Stimulated activated CD4-positive, alpha-beta T cell treated with anti-CD3 and anti-CD28 coated beads, TNF-alpha, amount 100 ng/mL, for 4 hours (primary cell): ENCODE measurements at places on chromosomes 1 and 21.

DNA sequence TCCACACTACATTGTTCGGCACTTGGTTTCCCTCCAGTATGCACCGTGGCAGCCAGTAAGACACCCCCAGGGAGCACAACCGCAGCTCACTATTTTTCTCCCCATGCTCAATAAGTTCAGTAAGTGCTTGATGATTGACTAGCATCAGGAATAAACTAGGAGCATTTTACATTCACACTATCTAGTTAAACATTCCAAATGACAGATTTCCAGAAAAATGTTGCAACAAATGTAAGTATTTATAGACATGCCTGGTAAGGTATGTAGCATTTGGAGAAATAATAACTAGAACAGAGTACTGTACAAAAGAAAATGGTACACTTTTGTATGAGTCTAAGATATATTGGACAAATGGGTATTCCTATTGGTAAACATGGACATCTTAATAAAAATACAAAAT, 92.9 kb downstream of the SLC45A1 start:
- no peak for DNase-seq

- no peak for DNase-seq
Observed at GRCh38 chr21:26964170-26964778, 2.6 kb downstream of the ADAMTS5 start.

- no peak for DNase-seq
Observed at GRCh38 chr1:113978863-113979702, at the start of gene OLFML3. Gene OLFML3 (plus strand): TSS chr1:113979474. CDS start chr1:113979517, 43 bp downstream.

DNA sequence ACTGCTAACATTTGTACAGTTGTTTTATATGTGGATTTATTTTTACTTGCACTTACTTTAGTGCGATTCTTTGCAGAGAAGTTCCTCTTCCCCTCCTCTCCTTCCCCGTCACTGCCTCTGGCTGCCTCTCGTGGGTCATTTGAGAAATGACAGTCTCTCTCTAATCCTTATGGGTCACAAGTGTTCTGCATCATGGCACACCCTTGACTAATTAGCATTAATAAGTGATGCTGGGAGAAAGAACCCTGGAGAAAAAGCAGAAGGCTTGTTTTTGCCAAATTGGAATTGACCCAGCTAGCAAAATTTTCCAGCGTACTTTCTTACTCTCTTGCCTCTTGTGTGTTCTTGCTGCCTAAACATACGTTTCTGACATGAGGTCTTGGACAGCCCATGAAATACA, 301.2 kb downstream of the DUSP10 start:
- DNase-seq: no peak

DNA sequence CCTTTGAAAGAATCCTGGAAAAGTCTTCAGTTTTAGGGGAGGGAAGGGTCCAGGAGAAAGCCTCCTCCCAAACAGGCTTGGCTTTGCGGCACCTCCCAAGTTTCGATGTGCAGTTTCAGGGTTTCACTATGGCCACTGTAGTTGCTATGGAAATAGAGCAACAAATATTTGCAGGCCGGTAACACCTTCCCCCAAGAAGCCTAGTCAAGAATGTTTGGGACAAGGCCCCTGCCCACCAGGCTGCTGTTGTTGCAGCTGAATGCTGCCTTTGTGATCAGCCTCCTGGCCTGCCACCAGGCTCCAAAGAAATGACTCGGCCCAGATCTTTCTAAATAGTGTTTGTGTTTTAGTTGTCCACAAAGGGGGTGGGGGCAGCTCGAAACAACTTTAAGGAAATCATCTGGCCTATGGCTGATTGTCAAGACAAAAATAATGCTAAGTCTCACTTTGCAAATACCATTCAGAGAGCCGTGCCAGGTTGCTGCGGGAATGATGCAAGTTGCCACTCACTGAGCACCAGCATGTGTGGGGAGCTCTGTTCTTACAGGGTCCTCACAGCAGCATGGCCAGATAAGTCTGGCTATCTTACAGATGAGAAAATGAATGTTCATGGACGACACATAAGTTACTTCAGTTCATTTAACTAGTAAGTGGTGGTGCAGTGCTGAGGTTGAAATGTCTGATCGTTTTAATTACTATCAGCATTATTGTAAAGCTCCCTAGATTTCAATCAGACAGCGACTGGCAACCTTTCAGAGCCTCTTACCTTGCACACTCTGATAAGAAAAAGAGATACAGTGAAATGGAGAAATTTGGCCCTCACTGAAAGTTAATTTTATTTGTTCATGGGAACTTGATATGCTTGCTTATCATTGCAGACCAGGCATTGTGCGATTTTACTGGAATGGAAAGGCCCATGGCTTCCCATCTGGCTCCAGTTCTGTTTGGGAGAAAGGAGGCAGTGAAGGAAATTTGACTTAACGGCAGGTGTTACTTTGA, 91.2 kb upstream of the JUN start:
- no peak for DNase-seq

DNA sequence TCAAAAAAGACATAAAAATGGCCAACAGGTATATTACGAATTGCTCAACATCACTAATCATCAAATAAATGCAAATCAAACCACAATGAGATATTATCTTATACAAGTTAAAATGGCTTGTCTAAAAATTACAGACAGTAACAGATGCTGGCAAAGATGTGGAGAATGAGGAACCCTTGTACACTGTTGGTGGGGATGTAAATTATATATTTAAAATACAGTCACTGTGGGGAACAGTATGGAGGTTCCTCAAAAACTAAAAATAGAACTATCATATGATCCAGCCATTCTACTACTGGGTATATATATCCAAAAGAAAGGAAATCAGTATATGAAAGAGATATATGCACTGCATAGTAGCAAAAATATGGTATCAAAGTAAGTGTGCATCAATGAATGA, 1037.2 kb upstream of the B3GALT2 start:
- no peak for DNase-seq

DNA sequence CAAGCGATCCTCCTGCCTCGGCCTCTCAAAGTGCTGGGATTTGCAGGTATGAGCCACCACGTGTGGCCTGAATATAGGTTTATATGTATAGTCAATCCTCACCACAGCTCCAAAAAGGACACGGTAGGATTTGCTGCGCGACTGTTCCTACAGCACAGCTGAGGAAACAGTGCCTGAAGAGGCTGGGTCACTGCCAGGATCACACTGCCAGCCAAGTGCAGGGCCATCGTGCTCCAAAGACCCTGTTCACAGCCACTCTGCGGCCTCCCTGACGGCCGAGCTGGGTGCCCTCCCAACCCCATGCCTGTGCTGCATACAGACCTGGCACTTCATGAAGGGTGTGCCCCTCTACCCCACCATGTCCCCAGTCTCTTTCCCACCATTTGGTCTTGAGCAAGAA, 71.4 kb downstream of the MRPL37 start:
- no peak for DNase-seq

GRCh38 chr1:151621351-151621750, 9.5 kb downstream of the SNX27 start:
- DNase-seq: no peak

DNA sequence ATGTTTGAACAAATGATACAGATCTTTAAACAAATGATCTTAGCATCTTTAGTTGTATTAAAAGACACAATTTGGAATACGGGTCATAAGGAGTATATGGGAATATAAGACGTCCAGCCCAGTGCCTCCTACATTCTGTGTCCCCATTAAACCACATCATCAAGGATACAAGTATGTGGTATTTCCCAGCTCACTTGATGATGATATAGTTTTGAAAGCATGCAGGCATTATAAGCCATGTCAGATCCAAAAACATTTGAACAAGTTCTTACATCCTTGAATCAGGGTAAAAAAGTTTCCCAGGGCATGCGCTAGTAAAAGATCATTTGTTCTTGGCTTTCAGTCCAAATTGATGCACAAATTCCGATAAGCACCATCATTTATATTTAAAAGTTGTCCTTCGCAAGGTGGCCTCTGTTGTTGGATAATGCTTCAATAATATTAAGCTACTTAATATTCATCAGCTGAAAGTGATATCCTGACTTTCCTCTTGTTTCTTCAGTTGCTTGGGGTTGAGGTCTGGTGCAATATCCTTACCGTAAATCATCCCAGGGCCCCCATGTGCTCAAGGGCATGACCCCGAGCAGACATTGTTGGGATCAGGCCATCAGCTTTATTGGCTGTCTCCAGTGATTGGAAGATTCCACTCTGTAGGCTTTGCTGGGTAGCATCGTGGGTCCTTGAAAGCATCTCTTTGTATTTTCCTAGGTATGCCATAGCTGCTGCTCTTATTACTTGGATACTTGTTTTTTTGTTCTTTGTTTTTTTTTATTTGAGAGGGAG, 61.8 kb downstream of the CENPF start:
- no peak for DNase-seq

DNA sequence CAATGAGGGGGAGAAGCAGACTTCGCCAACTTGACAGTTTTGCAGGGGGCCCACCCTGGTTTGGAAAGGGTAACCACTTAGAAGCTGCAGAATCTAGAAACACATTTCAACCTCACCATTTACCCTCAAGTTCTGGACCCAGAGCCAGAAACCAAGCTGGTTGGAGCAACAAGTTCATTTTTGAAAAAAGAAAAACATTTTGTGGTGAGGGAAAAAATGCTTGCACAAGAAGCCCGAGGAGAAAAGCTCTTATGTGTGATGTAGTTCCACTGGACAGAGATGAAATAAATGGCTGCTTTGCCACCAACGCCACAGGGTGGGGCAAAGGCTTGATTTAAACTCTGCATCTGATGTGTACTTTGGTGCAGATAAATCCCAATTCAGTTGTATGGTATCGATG, 10.6 kb upstream of the NGF start:
- no peak for DNase-seq

DNA sequence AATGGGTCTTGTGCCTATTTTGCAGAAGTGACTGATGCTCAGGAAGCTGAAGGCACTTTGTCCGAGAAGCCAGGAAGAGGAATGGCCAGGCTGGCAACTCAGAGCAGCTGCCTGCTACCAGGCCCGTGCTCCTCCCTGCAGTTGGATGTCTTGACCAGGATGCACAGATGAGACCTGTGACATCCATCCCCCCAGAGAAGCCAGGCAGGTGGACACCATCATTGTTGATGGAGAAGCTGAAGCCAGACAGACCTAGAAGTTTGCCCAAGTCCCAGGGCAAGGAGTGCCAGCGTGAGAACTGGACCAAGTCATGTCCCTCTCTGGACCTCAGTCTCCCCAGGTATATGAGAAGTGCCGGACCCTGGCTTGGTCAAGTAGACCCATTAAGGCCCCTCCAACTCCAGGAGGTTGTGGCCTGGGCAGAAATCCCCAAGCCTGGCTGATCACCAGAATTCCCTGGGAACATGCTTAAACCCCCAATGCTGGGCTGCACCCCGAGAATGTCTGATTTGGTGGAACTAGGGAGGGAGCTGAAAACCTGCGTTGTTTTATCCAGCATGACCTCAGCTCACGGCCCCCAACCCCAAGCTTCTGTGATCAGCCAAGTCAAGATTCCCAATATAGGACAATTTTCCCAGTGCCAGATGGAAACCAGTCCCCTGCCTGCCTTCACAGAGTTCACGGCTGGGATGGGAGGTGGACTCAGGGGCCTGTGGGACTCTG, 82.4 kb downstream of the CAMK2N1 start:
- no peak for DNase-seq

- DNase-seq: no peak
Observed at GRCh38 chr1:97348599-97349265, 572.1 kb downstream of the DPYD start.

- DNase-seq: no peak
Observed at GRCh38 chr21:21530680-21531079, 532.5 kb downstream of the NCAM2 start.

DNA sequence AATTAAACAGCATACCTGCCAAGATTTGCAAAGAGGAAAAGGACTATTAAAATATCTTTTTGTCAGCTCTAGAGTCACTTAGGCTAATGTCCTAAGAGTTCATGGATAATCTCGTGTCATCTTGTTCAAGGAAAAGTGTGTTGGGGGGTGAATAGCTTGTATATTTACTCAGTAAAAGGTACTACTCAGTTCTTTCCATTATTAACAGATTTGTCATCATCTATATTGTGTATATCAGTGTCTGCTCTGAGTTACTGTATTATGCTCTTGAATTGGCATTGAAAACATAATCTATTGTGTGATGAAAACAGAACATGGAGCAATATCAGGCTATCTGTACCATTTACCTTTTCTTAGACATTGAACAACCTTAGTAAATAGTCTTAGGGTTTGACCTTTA, 41.9 kb downstream of the SMG7 start:
- no peak for DNase-seq

- DNase-seq: no peak
Observed at GRCh38 chr1:152002960-152003359, 9.3 kb upstream of the S100A10 start.

DNA sequence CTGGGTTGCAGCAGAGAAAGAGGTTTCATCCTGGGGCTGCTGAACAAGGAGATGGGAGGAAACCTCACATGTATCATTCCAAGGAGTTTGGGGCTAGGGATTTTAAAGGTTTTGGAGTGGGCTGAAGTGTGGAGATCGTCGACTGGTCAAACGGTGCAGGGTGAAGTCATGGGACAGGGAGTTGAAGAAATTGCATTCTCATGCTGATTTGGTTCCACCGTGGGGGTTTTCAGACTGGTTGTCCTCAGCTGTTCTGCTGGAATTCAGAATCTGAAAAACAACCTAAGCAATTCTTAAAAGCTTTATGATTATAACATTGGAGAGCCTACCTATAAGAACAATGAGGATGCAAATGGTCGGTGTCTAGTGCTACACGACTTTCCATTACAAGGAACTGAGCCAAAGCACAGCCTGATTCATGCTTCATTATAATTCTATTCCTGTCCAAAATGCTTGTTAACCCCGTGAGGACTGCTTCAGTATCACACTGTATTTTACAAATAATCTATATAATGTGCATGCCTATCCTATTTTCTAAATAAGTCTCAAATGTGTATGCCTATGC, 242.7 kb downstream of the TM2D1 start:
- no peak for DNase-seq

- no peak for DNase-seq
Observed at GRCh38 chr21:45251635-45252447, 35.9 kb downstream of the POFUT2 start.

DNA sequence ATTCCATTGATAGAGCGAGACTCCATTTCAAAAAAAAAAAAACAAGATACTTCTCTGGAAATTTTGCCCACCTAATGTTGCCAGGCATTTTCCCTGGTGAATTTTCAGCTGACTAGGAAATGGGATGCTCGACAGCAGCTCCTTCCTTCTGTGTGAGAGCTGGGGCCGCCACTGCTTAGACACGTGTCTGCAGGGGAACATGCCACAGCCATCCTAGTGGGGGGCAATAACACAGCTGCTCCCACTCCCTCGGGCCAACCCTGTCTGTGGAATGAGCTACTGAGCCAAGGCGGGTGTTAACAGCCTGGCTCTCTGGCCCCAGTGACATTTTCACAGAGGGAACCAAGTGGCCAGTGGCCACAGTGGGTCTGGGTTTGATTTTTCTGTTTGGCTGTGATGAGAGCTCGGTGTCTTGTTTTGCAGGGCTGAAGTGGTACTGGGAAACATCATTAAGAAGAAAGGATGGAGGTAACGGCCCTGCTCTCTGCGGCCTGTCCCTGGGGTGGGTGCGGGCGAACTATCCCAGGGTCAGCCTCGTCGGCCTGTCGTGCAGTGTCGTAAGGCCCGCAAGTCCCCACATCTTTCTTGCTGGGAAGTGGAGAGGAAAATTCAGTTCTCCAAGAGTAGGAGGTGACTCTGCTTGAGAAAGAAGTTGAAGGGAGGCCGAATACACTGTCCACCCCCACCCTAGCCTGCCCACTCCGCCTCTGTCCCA, 39.2 kb downstream of the KCNAB2 start:
- no peak for DNase-seq
